ENCODE measurements at places on chromosomes 3 and 15.
A peak's percentile ranks its signal among the peaks of the same experiment; 100 is the strongest.

- DNase-seq: no peak
Measured at GRCh38 chr3:189449084-189449483, 182.1 kb upstream of the TP63 start.

DNA sequence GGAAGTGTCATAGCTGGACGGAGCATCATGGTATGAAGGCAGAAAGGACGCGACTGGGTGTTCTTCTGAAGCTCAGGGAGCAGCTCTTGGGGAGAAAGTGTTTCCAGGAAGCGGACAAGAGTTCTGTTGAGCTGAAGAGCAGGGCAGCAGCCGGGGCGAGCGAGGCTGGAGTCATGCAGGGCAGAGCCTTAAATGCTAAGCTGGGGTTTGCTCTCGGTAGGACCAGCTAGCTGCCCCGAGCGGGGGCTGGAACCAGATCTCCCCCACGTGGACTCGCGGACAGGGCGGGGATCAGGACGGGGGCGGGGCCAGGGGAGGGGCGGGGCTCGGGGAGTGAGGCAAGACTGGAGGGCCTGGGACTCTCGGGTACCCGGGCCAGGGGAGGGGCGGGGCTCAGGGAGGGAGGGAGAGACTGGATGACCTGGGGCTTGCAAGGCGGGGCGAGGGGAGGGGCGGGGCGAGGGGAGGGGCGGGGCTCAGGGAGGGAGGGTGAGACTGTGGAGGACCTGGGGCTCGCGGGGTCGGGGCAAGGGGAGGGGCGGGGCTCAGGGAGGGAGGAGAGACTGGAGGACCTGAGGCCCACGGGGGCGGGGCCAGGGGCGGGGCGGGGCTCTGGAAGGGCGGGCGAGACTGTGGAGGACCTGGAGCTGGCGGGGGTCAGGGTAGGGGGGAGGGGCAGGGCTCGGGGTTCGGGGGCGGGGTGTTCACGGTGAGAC is 461 bp upstream of the FAH start:
- DNase-seq: no peak

GRCh38 chr3:72021531-72021930 is 236.6 kb upstream of the PROK2 start:
- no peak for DNase-seq

DNA sequence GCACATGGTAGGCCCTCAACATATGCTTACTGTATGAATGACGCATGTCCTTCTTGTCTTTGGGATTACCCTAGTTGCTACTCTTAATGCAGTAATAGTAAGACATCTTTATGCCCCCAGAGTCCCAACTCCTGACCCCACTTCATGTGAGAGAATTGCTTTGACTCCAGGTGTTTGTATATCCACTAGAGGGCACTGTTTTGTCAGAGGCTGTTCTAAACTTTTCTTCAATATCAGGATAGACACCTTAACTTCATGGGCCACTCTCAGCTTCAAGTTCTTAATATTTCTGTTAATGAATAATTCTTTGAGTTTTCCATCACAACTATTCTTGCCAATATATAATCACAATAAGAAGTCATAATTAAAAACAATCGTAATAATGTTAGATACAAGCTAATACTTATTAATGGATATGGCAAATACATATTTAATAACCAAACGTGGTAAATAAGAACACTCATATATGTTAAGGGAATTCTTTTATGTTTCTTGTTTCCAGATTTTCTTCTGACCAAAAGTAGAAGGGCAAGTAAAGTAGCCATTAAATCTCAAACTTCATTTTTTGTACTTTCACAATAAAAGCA is 337.2 kb upstream of the DNAJC19 start:
- DNase-seq: no peak

DNA sequence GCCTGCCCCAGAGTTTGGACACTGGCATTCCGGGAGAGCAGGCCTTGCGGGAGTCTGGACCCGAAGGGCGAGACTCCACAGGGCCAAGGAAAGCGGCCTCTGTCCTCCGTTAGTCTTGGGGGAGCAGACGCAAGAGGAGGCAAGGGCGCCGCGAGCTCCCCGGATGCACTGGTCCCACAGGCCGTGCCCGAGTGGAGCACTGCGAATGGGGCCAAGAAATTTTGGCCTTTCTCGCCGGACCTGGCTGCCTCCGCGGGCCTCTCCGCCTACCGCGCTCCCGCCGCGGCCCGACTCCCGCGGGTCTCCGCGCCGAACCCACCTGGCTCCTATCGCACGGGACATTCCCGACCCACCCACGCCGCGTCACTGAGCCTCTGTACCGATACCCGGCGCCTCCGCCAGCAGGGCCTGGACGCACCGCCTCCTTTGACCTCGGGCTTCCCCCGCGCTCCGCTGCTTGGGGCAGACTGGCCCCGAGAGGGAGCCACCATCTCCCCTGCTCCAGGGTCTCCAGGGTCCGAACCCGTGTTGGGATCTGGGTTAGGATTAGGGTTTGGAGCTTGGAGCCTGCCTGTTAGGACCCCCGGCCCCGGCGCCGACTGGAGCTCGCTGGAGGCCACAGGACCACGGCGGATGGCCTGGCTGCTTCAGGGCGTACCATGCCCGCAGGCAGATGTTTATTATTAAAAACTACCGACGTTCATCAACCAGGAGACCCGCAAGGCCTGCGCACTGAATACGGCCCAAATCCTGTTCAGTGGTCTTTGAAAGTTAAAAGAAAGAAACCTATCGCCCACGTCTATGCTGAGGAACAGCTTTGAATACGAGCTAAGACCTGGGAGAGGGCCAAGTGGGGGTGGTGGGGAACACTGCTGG is 11.7 kb downstream of the SHOX2 start:
- no peak for DNase-seq

- DNase-seq: no peak
Measured at GRCh38 chr15:41502795-41503668, 9.4 kb downstream of the ITPKA start.

GRCh38 chr3:43695443-43695842 is 4.7 kb downstream of the ABHD5 start:
- DNase-seq: no peak

DNA sequence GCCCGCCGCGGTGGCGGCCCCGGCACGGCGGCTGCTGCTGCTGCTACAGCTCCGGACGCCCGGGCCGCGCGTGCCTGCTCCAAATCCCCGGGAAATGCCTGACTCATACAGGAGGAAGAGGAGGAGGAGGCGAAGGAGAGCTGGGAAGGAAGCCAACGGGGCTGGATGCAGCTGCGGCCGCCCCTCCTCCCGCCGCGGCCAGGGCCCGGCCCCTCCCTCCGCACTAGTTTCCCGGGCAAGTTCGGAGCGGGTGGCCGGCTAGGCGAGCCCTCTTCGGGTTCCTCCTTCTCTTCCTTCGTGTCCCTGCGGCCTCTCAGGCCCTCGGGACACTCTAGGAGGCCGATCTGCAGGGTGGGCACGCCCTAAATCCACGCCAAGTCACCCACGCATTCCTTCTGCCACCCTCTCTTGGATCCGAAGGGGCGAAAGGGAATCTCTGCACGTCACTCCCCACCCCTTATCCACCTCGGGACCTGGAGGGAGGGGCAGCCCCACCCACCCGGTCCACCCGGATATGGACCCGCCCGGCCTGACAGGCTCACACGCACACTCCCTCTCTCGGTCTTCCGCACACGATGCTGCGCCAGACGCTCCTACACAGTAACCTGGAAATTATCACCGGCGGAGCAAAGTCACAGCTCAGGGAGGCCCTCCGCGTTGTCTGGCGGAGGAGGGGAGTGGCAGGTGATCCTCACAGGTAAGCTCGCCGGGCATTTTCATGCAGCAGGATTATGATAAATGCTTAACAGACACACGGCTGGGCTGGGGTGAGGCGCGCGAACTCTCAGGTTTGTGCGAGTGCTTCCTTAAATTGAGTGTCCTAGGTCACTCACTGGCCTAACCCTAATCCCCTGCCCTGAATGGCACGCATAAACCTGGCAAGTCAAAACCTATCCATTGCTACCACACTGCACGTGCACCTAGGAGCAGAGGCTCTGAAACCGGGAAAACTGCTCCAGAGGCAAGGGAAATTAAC is at the start of the genes OSBPL10 and ZNF860:
Gene OSBPL10, minus strand, starts transcription at position 57 of the 976 bp plus-strand sequence. CDS start 83 bp downstream, outside the sequence.
Gene ZNF860, plus strand, starts transcription at position 545 of the 976 bp plus-strand sequence. CDS start 7,330 bp downstream, outside the sequence.
- DNase-seq: peak; percentile 54

- no peak for DNase-seq
Measured at GRCh38 chr3:38278841-38279240, 3.3 kb upstream of the SLC22A14 start.

DNA sequence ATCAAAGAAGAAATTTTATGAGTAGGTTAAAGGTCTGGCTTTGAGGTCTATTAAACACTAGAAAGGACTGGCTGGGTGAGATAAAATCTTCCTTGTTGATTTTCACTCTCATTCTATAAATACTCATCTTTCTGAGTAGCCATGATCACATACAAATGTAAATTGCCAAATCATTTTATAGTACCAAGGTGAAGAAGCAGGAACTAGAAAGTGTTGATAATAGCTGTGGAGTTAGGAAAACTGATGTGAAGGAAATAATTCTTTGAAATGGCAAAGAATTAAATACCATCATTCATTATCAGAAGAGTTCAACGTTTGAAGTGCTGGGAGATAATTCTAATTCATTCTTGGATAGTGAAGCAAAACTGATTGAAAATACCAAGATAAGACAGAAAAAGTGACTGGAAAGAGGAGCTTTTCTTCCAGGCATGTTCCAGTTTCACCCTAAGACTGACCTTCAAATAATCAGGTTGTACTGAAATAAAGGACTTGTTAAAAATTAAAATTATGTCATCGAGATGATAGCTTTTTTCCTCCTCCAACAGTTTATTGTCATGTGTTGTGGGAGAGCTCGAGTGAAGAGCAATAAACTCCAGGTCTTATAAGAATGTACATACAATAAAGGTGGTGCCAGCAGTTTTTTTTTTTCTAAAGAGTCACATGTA is 17.4 kb downstream of the THBS1 start:
- DNase-seq: no peak

DNA sequence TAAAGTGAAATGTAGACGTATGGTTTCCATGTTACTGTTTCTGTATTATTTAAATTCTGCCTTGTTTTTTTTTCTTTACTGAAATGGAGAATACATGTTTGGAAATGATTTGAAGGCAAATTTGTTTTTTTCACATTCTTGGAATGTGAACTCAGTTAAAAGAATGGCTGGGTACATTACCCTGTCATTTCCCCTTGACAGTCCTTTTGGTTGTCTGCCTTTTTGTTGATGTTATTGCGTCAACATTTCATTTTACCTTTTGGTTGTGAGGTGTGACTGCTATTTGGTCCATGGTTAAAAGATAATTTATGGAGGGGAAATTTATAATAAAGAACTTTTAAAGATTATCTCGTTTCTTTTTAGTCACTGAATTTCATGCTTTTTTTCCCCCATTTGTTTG is 3.2 kb upstream of the GPR171 start:
- no peak for DNase-seq

GRCh38 chr3:37271611-37272010 is 97.2 kb upstream of the LRRFIP2 start:
- no peak for DNase-seq

DNA sequence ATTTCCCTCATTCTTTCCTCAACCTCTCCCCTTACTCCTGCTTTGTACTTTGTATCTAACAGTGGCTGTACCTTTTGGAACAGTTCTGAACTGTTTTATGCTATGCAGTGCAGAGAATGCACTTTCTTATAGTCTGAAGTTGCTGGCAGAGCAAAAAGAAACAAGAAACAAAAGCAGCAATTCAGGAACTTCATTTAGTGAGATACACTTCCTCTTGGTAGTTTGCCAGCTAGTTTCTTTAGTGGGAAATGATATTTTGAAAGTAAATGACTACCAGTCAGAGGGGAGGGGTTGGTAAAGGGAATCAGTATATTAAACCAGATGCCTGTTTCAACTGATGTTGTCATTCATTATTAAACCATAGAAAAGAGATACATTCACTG is 55.0 kb upstream of the CHD2 start:
- DNase-seq: no peak

GRCh38 chr3:182970811-182971418 is 9.4 kb downstream of the DCUN1D1 start:
- DNase-seq: no peak

DNA sequence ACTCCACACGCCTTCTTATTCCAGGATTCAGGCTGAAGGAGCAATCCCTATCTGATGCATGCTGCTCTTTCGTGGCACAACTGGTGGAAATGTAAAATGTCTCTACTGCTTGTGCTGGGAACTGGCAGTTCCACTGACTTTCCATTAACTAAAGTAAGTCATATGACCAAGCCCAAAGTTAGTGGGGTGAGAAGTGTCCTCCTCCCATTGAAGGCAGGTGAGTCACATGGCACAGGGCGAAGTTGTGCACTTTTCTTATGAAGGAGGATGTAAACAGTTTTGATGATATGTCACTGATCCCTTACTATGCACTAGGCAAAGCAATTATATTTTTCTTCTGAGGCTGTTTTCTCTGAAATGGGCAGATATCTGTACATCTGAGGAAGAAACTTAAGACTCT is 51.6 kb downstream of the SLC7A14 start:
- no peak for DNase-seq

GRCh38 chr3:56297281-56297840 is 170.9 kb downstream of the ERC2 start:
- DNase-seq: no peak

DNA sequence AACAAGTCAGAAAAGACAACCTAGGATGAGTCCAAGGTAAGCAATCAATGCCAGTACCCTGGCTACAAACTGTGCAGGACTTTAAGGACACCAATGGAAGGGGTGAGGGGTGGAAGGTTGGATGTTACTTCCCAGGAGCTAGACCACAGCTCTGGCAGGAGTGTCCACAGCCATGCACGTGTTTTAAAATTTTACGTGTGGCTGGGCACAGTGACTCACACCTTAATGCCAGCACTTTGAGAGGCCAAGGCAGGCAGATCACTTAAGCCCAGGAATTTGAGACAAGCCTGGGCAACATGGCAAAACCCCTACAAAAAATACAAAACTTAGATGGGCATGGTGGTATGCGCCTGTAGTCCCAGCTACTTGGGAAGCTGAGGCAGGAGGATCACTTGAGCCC is 14.7 kb upstream of the HDC start:
- no peak for DNase-seq

- DNase-seq: no peak
Measured at GRCh38 chr3:158936530-158937113, 134.8 kb downstream of the MFSD1 start.

GRCh38 chr3:183822631-183823030 is 2.7 kb downstream of the MAP6D1 start:
- DNase-seq: peak; percentile 18

GRCh38 chr3:58288011-58288728 is 17.9 kb upstream of the RPP14 start:
- DNase-seq: no peak

DNA sequence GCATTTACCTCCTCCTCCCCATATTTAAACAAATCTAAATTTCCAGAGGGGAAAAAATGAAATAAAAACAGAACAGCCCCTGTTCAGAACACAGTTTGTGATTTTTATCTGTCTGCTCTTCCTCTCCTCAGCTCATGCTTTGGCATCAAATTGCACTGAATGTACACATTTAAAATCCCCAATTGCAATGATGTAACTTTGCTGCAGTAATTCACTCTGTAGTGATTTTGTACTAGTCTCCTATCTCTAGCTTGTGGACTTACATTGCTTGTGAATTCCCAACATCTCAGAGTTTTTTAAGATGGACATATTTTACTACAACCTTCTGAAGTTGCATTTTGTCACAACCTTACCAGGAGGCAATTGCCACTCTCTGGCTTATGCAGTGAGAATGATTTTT is 81.6 kb upstream of the ROBO2 start:
- DNase-seq: no peak

All from anterior cingulate cortex (tissue), 58 donors.